Spleen (tissue), 13 donors: ENCODE measurements at places on chromosomes 6 and 20.

GRCh38 chr6:127298475-127298874 lies 31.8 kb downstream of the RNF146 start:
- no peak overlapping the region for H3K4me3 ChIP-seq
- no peaks in the 10 kb centered on the region for H3K27me3 ChIP-seq
- no peak overlapping the region for H3K27ac ChIP-seq
- peaks cover 19% of the 10 kb centered on the region for H3K4me1 ChIP-seq
- DNase-seq = no peak

DNA sequence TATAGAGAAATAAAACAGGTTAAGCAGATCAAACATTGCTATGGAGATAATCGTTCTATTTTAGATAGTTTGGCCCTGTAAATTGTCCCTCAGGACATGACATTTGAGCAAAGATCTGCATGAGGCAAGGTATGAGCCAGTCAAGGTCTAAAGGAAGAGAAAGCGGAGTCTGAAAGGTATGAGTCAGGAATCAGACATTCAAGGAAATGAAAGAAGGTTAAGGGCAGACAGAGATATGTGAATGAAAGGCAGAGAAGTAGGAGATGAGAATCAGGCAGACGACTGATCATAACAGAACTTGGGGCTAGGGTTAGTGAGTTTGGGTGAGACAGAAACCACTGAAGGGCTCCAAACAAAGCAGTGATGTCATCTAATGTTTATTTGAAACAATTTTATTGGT lies 775.8 kb downstream of the MAFB start:
- no peak overlapping the region for H3K4me3 ChIP-seq
- H3K27me3 ChIP-seq = no peaks in the 10 kb centered on the region
- no peaks in the 10 kb centered on the region for H3K36me3 ChIP-seq
- no peak overlapping the region for H3K27ac ChIP-seq
- peaks cover 23% of the 10 kb centered on the region for H3K4me1 ChIP-seq
- no peak for DNase-seq

GRCh38 chr6:17152703-17153102 lies 50.9 kb downstream of the STMND1 start:
- H3K36me3 ChIP-seq = no peaks in the 10 kb centered on the region
- H3K4me3 ChIP-seq = no peak overlapping the region
- DNase-seq = no peak

- no peaks in the 10 kb centered on the region for H3K36me3 ChIP-seq
- H3K27ac ChIP-seq = no peak overlapping the region
- no peak for DNase-seq
- no peaks in the 10 kb centered on the region for H3K27me3 ChIP-seq
- no peak overlapping the region for H3K4me3 ChIP-seq
These were observed 39.5 kb upstream of the KIF16B start for GRCh38 chr20:16612706-16613105.

DNA sequence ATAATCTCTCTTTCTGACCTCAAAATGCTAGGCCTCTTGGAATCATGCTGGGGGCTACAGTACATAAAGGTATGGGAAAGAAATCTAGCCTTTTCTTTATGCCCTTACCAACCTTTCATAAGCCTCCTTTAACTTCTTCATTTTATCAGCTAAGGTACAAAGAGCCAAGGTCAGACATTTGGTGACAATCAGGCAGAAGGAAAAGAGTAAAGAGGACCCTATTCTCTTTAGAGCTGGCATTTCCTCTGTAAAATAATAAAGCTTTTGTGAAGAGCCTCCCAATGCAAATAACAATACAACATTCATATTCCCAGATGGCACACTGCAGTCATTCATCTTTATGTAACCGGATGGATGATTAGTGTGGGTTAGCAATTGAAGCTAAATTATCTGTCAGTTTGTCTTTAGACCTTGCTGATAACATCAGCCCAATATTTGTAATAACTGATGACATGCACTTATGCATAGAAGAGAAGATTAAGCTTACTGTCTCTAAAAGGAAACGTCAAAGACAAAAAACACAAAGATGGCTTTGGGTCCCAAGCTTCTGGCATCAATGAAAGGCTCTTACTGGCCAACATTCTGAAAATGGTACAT lies 163.1 kb downstream of the IBTK start:
- H3K4me3 ChIP-seq = no peak overlapping the region
- DNase-seq = no peak
- no peaks in the 10 kb centered on the region for H3K36me3 ChIP-seq

DNA sequence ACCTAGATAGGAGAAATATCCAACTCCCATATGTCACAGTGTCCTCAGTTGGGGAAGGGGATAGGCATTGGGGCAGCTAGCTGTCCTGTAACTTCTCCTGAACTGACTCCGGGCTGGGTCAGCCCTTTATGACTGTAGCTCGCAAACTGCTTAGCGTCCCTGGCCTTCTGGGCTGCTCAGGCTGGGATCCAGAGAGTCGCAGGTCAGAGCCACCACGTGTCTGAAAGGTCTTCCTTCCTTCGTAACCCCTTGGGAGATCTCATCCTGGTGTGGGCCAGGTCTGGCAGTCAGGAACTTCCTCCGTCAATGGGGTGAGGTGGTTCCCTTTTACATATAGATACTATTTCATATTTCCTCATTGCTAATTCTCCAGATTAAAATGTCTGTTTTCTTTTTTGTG lies 28.8 kb upstream of the HINT3 start:
- H3K36me3 ChIP-seq = peaks cover 92% of the 10 kb centered on the region
- H3K4me3 ChIP-seq = no peak overlapping the region
- H3K4me1 ChIP-seq = peaks cover 34% of the 10 kb centered on the region
- peak; percentile 74 for DNase-seq
- no peak overlapping the region for H3K27ac ChIP-seq

- no peaks in the 10 kb centered on the region for H3K36me3 ChIP-seq
- H3K4me1 ChIP-seq = no peaks in the 10 kb centered on the region
- H3K27me3 ChIP-seq = peaks cover 9% of the 10 kb centered on the region
- DNase-seq = no peak
These were observed 101.2 kb downstream of the TTLL2 start for GRCh38 chr6:167426084-167426483.
